ENCODE measurements at places on chromosomes 6 and 20. TPM values are rescaled to one million over a fixed set of nuclear protein-coding genes. Genes with fewer than 3 reads are reported as not detected.

The DPPA5 gene
- not detected for total RNA-seq

The SLC16A10 gene
- 0.02 TPM for total RNA-seq

GRCh38 chr6:2429460-2429859, 184.1 kb upstream of the GMDS start:
- H3K27me3 ChIP-seq = no peaks in the 10 kb centered on the region
- H3K4me3 ChIP-seq = no peak overlapping the region
- H3K27ac ChIP-seq = no peak overlapping the region

- DNase-seq = no peak
- no peaks in the 10 kb centered on the region for H3K27me3 ChIP-seq
- no peaks in the 10 kb centered on the region for H3K4me1 ChIP-seq
- H3K27ac ChIP-seq = no peak overlapping the region
- H3K4me3 ChIP-seq = no peak overlapping the region
Measured at GRCh38 chr6:150466196-150466595, 97.4 kb downstream of the IYD start.

GRCh38 chr20:24781418-24781980, 167.6 kb upstream of the CST7 start:
- no peak overlapping the region for H3K4me3 ChIP-seq
- no peaks in the 10 kb centered on the region for H3K36me3 ChIP-seq
- H3K27ac ChIP-seq = no peak overlapping the region
- H3K4me1 ChIP-seq = peaks cover 9% of the 10 kb centered on the region

DNA sequence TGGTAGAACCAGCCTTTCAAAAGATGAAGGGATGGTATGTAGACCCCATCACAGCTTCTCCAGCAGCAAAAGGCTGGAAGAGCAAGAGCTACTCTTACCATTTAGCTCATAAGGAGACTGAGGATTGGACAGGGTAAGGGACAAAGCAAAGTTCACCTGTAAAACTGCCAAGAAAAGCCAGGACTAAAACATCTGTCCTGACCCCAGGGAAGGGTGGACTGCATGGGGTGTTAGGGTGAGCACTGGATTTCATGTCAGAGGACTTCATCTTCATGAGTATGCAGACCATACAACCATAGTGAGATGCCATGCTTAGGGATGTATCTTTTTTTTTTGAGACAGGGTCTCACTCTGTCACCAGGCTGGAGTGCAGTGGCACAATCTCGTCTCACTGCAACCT, 19.3 kb downstream of the AHCY start:
- no peak overlapping the region for H3K4me3 ChIP-seq
- peaks cover 77% of the 10 kb centered on the region for H3K36me3 ChIP-seq
- DNase-seq = no peak
- no peaks in the 10 kb centered on the region for H3K27me3 ChIP-seq
- H3K4me1 ChIP-seq = no peaks in the 10 kb centered on the region

DNA sequence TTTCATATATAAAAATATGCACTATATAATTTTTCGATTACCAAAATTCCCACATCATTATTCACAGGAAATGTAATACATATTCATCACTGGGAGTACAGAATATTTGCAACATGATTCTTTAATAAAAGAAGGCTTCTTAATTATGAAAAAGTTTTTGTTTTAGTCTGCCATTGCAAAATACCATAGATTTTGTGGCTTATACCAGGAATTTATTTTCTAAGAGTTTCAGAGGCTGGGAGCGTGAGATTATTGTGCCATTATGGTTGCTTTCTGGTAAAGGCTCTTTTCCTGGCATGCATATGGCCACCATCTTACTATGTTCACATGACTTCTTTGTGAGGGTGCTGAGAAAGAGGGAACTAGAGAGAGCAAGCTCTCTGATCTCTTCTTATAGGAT, 306.9 kb upstream of the ADGRB3 start:
- DNase-seq = no peak
- no peaks in the 10 kb centered on the region for H3K4me1 ChIP-seq
- H3K36me3 ChIP-seq = no peaks in the 10 kb centered on the region
- H3K27me3 ChIP-seq = no peaks in the 10 kb centered on the region
- no peak overlapping the region for H3K27ac ChIP-seq
- H3K4me3 ChIP-seq = no peak overlapping the region

The RBBP8NL gene
- not detected for total RNA-seq

GRCh38 chr6:4814212-4814611, 38.0 kb downstream of the CDYL start:
- H3K36me3 ChIP-seq = peaks cover 2% of the 10 kb centered on the region
- DNase-seq = no peak
- no peak overlapping the region for H3K27ac ChIP-seq
- no peaks in the 10 kb centered on the region for H3K27me3 ChIP-seq
- peak overlapping the region; percentile 35 for H3K4me3 ChIP-seq

The ADGRF4 gene
- total RNA-seq = not detected

GRCh38 chr6:91161246-91161645, 574.4 kb upstream of the MAP3K7 start:
- H3K4me1 ChIP-seq = no peaks in the 10 kb centered on the region
- no peak overlapping the region for H3K4me3 ChIP-seq

The PHACTR1 gene
- 109 TPM for total RNA-seq

GRCh38 chr6:43541774-43542471, 25.0 kb downstream of the POLR1C start:
- no peak overlapping the region for H3K4me3 ChIP-seq
- H3K27ac ChIP-seq = peak overlapping the region; percentile 35
- H3K4me1 ChIP-seq = peaks cover 8% of the 10 kb centered on the region
- DNase-seq = no peak
- no peaks in the 10 kb centered on the region for H3K27me3 ChIP-seq

DNA sequence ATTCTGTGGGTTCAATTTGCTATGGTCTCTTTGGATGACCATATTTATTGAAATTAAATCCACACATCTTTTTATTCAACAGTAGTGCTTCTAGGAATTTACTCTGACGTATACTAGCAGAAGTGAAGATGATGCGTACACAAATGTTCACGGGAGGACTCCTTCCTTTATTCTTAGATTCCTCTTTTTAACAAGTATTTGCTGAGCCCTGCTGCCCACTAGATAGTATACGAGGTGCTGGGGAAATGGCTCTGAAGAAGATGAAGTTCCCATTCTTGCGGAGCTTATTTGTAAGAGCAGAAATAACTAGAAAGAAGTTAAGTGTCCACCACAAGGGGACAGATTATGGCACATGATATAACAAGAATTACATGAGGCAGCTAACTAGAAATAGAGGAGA, 145.2 kb downstream of the DOK5 start:
- H3K27me3 ChIP-seq = peaks cover 2% of the 10 kb centered on the region
- DNase-seq = no peak
- no peak overlapping the region for H3K27ac ChIP-seq
- no peaks in the 10 kb centered on the region for H3K36me3 ChIP-seq
- no peak overlapping the region for H3K4me3 ChIP-seq

DNA sequence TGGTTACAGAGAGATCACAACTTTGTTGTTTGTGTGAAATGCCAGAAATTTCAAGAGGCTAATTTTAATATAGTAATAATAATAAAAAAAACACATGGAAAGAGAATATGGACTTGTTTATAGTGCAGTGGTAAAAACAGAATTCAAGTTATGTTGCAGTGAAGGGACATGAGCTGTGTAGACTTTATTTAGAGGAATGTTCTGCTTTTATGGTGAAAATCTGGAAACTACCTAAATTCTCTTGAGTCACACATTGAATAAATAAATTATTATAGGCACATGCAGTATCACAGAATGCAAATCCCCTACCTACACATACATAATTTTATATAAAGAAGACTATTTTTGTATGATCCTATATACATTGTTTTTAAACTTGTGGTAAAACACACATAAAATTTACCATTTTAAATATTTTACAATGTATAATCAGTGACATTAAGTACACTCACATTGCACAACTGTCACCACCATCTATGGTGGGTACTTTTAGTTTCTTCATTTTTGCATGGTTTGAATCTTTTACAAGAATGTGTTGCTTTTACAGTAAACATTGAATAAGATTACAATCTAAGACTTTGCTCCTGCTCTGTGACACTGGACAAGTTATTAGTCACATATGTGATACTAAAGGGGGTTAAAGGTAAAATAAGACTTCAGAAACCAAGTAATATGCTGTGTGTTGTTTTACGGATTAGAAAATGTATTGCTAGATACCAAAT, 107.4 kb downstream of the B3GAT2 start:
- no peak overlapping the region for H3K27ac ChIP-seq
- H3K27me3 ChIP-seq = no peaks in the 10 kb centered on the region
- H3K36me3 ChIP-seq = peaks cover 22% of the 10 kb centered on the region
- peaks cover 15% of the 10 kb centered on the region for H3K4me1 ChIP-seq
- DNase-seq = no peak

The SLC4A11 gene
- 0.58 TPM for total RNA-seq

GRCh38 chr6:146595972-146596731, 2.6 kb upstream of the ADGB start:
- no peak overlapping the region for H3K27ac ChIP-seq
- H3K36me3 ChIP-seq = no peaks in the 10 kb centered on the region
- DNase-seq = no peak
- H3K4me3 ChIP-seq = no peak overlapping the region
- peaks cover 5% of the 10 kb centered on the region for H3K27me3 ChIP-seq

The HLA-E gene
- 740 TPM for total RNA-seq

The HCK gene
- 183 TPM for total RNA-seq

- peaks cover 45% of the 10 kb centered on the region for H3K36me3 ChIP-seq
- peaks cover 16% of the 10 kb centered on the region for H3K4me1 ChIP-seq
- H3K4me3 ChIP-seq = no peak overlapping the region
Measured at GRCh38 chr6:111591901-111592461, 13.7 kb downstream of the TRAF3IP2 start.

The PTK6 gene
- total RNA-seq = 0.49 TPM

The DCDC2 gene
- not detected for total RNA-seq

DNA sequence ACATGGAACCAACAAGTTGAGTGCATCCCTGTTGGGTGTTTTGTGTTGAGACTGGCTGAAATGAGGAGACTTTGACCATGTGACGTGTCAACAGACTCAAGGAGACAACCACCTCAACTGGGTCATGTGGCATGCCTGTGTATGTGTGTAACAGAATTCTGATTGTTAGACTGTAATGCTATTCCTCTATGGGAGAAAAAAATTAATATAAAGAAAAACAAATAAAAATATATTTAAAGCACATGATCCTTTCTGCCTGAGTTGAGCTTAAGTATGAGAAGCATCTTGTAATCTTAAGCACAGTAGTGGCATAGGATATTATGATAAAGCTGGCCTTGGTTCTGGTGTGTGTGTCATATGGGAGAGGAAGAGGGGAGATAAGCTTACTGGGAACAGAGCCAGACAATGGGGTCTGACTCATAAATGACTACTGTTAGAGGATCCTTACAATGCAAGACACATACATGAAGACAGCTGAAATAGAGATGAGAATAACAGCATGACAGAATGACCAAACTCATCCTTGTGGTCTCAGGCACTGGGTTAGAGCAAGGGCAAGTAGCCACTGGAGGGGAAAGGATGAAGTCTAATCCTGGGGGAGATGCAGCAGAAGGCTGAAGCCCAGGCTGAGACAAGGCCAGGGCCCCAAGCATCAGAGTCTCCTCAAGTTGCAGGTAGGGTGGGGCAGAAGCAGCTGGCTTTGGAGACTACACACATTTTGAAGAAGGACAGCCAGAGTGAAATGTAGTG, 9.2 kb downstream of the TP53INP2 start:
- H3K27ac ChIP-seq = no peak overlapping the region
- no peak for DNase-seq
- H3K36me3 ChIP-seq = peaks cover 24% of the 10 kb centered on the region

The EPPIN gene
- total RNA-seq = not detected

The PSORS1C2 gene
- not detected for total RNA-seq

- no peaks in the 10 kb centered on the region for H3K27me3 ChIP-seq
- H3K4me1 ChIP-seq = peaks cover 10% of the 10 kb centered on the region
- no peak overlapping the region for H3K4me3 ChIP-seq
- H3K27ac ChIP-seq = no peak overlapping the region
Measured at GRCh38 chr6:157316871-157317814, 6.2 kb downstream of the TMEM242 start.

DNA sequence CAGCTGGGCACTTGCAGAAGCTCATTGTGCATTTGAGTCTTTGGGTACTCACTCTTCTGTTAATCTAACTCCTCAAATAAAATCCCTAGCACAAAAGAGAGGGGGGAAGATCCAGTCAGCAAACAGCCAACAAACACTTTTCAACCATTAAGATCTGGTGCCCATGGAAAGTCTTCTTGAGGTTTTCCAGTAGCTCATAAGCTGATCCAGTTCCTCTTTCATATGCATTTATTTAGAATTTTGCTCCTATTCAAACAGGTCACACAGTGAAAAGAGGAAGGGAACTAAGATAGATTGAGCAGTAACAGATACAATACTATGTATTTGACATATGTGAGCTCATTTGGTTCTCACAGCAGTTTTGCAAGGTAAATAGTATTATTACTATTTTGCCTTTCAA, 38.6 kb downstream of the HLA-DPB1 start:
- peaks cover 9% of the 10 kb centered on the region for H3K27me3 ChIP-seq
- peak overlapping the region; percentile 73 for H3K27ac ChIP-seq
- H3K4me1 ChIP-seq = peaks cover 69% of the 10 kb centered on the region

GRCh38 chr6:34318499-34319470, 70.0 kb upstream of the SMIM29 start:
- peak overlapping the region; percentile 71 for H3K27ac ChIP-seq
- H3K4me3 ChIP-seq = no peak overlapping the region
- H3K36me3 ChIP-seq = peaks cover 10% of the 10 kb centered on the region
- peaks cover 59% of the 10 kb centered on the region for H3K4me1 ChIP-seq
- no peak for DNase-seq

- peaks cover 4% of the 10 kb centered on the region for H3K4me1 ChIP-seq
- H3K27ac ChIP-seq = no peak overlapping the region
- no peak overlapping the region for H3K4me3 ChIP-seq
- no peaks in the 10 kb centered on the region for H3K36me3 ChIP-seq
- no peak for DNase-seq
- no peaks in the 10 kb centered on the region for H3K27me3 ChIP-seq
Measured at GRCh38 chr6:8736156-8736895, 301.0 kb upstream of the SLC35B3 start.

- H3K27ac ChIP-seq = no peak overlapping the region
- H3K4me3 ChIP-seq = no peak overlapping the region
- H3K4me1 ChIP-seq = no peaks in the 10 kb centered on the region
Measured at GRCh38 chr20:973785-974194, 28.3 kb downstream of the RSPO4 start.

Measured in activated B cell treated with CpG ODN at 0.5 μM for 24 hours (primary cell).